Activated T-helper 1 cell treated with Interleukin-2 at 50 U/mL for 16 hours (primary cell): ENCODE measurements at places on chromosomes 1 and 21.

DNA sequence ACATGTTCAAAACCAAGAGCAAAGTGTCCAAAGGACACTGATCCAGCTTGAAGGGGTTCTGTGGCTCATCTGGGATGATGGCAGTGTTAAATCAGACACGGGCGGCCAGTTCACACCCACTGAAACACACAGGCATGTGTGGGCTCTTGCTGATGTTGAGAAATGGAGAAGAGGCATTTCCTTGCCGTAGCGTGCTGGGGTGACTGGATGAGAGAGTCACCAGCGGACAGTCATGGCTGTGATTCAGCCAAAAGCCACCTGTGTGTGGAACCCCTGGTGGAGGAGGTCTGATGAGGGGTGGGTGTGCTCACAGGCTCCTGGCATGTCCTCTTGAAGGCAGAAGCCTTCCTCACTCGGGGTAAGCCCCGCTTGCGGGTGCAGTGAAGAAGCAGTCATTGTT, 7.2 kb downstream of the C1orf35 start:
- DNase-seq, result no peak

DNA sequence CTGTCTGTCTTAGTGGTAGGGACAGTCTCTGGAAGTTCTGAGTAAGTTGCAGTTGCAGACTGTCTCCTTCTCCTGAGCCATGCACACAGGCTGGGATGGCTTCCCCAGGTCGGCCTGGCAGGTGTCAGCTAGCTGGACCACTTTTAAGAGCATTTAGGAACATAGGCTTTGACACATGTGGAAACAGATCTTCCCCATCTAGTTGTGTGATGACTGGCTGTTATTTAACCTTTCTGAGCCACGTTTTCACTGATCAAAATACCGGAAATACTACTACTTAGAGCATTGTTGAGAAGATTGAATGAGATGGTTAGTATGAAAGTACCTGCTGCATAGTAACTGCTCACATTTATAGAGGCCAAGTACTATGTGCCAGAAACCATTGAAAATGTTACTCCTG, 6.2 kb upstream of the MAPKAPK2 start:
- no peak for DNase-seq

GRCh38 chr1:19418503-19418971, 66.8 kb downstream of the CAPZB start:
- no peak for DNase-seq

DNA sequence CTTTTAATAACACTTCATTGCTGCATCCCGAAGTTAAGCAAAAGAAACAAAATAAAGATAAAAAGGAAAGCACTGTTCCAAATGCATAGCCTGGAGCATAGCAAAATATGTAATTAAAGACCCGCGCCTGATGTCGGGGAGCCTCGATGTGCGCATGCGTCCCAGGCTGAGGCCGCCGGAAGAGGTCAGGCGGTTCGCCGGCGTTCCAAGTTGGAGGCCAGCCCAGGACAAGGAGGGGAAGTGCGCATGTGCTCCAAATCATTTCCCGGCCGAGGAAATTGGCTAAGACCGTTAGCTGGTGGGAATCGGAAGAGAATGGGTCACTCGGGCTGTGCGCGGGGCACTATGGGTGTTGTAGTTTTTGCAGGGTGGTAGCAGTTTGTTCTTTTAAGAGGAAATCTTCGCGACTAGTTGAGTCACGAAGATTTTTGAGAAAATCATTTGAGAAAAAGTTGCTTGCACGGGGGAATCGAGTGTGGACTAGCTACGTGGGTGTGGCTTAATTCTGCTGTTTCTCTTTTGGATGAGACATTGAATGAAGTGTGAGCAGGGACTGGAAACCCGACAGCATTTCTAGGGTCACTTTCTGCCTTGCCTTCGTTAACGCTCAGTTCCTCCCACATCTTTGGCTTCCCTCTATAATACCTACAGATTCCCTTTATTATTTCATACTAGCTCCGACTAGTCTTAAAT, 31.0 kb upstream of the CD1D start:
- peak; percentile 50 for DNase-seq

DNA sequence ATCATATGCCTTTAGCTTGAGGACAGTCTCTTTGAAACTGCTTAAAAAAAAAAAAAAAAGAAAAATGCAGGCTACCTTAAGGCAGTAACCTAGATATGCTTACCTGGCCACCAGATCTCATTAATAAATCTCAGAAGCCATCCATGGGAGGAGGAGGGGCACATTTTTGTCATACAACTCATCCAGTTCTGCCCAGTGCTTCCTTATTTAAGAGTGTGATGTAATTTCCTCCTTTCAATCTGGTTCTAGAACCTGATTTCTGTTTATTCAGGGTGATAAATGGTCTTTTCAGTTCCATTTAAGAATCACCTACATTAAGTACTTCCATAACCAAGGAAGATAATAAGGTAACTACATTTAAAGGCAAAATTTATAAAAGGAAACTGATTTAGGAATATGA, 6.1 kb downstream of the ERRFI1 start:
- no peak for DNase-seq

DNA sequence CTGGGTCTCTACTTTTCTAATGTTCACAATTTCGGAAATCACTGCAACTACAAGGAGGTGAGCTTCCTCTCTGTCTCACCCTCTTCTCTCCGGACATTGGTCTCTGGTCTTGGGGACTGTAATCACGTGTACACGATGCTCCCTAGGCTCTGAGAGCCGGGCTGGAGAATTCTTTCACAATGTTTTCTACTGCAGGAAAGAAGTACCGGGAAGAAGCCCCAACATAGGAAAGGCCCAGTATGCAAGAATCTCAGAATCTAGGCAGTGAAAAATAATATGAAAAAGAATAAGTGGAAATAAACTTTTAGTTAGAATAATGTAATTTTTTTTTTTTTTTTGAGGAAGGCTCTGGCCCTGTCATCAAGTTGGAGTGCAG, 13.5 kb upstream of the HJV start:
- DNase-seq, result no peak

DNA sequence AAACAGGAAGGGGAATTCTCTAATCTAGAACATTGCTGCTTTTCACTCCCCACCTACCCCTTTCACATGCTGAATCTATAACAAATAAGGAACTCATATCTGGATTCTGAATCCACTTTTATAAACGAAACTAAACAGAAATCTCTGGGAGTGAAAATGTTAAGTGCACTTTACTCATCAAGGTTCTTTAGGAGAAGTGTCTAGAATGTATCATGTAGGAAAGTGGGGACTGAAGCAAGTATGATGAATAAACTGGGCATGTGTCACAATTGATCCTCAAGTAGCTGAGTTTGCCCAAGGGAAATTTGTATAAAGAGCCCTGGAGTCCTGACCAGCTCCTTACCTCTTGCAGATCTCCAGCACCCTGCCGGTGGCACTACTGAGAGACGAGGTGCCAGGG, 19.8 kb downstream of the AVPR1B start:
- no peak for DNase-seq

- DNase-seq, result no peak
These were observed 169.5 kb downstream of the S1PR1 start for GRCh38 chr1:101406271-101406670.

- DNase-seq, result no peak
These were observed 7.7 kb upstream of the LMNA start for GRCh38 chr1:156106624-156107488.

DNA sequence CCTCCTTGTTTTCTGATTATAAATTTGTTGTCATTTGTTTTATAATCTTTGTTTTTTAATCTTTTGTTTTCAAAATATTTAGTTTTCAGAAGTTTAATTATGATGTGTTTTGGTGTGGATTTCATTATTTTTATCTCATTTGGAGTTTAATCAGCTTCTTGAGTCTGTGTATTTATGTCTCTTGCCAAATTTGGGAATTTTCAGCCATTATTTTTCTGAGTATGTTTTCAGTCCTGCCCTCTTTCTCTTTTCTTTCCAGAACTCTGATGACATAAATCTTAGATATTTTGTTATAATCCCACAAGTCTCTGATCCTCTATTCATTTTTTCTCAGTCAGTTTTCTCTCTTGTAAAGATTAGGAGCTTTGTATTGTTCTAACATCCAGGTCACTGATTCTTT, 89.8 kb downstream of the RHOU start:
- no peak for DNase-seq

DNA sequence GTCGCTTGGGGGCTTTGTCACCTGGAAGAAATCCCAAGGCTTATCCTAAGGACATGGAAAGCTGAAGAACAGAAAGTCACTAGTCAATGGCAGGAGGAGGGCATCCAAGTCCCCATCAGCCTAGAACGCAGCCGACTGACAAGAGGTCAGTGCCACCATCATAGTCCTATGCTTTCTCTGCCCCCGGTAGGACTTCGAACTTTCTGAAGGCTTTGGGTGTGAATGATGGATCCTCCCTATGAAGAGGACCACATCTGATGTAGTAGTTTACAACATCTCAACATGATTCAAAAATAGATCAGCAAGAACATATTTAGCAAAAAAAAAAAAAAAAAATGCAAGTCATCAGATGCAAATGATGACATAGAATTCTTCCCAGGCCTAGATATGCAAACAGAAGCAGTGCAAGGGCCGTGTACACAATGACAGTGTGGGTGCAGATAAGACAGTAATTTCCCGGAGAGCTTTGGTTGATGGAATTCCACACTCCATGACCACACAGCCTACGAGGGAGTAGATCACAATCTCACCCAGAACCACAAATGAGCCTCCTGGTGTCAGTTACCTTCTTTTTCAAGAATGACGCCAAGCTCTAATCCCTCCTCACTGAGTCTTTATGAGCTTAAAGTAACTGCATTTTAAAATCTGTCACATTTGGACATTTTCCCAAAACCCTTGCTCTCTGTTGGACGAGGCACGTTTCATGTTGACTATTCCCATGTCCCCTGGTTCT, 88.2 kb downstream of the PSMG1 start:
- no peak for DNase-seq

- DNase-seq, result no peak
These were observed 122.4 kb downstream of the MAST2 start for GRCh38 chr1:45925728-45926287.

GRCh38 chr1:33429332-33429731, 1.6 kb downstream of the PHC2 start:
- DNase-seq, result no peak

- DNase-seq, result peak; percentile 25
These were observed 35.6 kb upstream of the TMEM61 start for GRCh38 chr1:54944610-54945392.

- DNase-seq, result no peak
These were observed 6.4 kb downstream of the CASZ1 start for GRCh38 chr1:10789803-10790702.

DNA sequence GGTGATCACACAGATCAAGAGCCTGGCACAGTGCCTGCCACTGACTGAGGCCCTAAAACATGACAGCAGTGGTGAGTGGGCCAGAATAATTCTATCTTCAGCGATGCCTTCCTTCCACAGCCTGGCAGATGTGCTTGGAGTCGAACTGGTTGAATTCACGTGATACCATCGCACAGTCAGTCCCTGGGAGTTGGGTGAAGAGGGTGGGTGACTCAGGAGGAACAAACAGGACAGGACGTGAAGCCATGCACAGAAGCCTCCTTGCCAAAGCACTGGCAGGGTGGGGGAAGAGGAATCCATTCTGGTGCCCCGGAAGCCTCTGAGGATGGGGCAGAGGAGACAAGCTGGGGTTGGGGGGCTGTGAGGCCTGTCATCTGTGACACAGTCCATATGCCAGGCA, 80.3 kb upstream of the WNT4 start:
- no peak for DNase-seq

- peak; percentile 41 for DNase-seq
These were observed 484 bp upstream of the RHOC start for GRCh38 chr1:112707221-112708001.

GRCh38 chr21:44301961-44302406, 2.1 kb downstream of the PFKL start:
- DNase-seq, result no peak

GRCh38 chr1:84996846-84997666, at the start of gene MCOLN2:
MCOLN2 (minus strand) TSS chr1:84997113; CDS start chr1:84996872, 241 bp downstream.
- DNase-seq, result peak; percentile 35

DNA sequence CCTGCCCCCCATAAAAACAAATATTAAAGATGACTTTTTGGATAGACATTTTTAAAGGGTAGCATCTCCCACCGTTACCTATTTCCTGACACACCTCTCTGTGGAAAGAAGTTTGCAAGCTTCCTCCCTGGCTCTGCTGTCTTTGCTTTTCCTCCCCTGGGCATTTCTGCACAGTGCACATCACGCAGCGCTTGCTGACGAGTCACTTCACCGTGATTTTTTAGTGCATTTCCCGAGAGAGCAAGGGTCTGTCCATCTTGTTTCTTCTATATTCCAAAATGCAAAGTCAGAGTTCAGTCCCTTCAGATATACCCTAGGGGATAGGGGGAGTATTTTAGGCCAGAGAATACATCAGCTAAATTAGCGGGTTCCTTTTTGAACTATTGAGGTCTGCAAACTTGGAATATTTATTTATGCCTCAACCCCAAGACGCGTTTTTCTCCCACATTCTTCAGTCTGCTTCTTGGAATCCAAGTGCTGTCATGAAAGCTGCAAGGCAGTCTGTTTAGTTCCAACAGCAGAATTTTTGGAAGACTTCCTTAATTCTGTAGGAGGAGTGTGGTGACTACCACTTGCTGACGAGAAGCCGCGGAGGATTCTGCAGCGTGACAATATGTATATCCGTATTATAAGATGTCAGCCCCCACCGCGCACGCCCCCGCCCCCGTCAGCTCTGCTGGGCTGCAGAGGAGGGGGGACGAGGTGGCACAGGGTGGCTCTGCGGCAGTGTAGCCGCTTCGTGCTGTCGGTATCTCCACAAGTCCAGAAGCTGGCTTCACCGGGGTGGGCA, 22.4 kb downstream of the SMYD2 start:
- no peak for DNase-seq

- DNase-seq, result no peak
These were observed 31.9 kb upstream of the TNFSF4 start for GRCh38 chr1:173239058-173239457.

DNA sequence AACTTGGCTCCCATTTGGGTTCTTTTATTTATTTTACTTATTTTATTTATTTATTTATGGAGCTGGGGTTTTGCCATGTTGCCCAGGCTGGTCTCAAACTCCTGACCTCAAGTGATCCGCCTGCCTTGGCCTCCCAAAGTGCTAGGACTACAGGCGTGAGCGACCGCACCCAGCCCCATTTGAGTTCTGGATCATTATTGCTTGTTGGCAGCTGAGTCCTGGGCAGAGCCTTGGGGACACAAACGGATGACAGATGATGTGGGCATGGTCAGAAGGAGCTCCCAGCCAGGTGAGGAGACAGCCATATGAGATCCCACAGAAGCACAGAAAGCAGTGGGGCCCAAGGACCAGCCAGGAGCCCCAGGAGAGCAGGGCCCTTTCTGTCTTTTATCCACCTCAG, 254.0 kb downstream of the MATN1 start:
- no peak for DNase-seq

GRCh38 chr1:145720556-145720877, 1.2 kb downstream of the CD160 start:
- DNase-seq, result no peak

GRCh38 chr21:29248124-29248523, 50.6 kb upstream of the BACH1 start:
- no peak for DNase-seq

GRCh38 chr1:25996966-25997827, 666 bp downstream of the PAFAH2 start:
- no peak for DNase-seq

GRCh38 chr1:207069858-207070506, 16.9 kb downstream of the PFKFB2 start:
- DNase-seq, result no peak

- DNase-seq, result no peak
These were observed 18.7 kb downstream of the UBL4B start for GRCh38 chr1:110130989-110131388.

- no peak for DNase-seq
These were observed 15.6 kb upstream of the IL10 start for GRCh38 chr1:206787891-206788290.
